ENCODE measurements at places on chromosomes 12 and 14.
A peak's percentile ranks its signal among the peaks of the same experiment; 100 is the strongest.

DNA sequence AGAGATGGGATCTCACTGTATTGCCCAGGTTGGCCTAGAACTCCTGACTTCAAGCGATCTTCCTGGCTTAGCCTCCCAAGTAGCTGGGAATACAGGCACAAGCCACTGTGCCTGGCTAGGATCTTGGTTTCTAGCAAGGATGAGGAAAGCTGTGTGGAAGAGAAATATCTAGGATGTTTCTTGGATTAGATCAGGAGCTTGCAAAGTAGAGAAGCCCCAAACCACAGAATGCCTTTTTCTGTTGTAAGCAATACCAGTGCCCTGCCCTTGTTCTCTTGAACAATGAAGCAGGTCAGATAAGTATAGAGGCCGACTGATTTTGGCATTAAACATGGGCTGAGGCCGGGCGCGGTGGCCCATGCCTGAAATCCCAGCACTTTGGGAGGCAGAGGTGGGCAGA is 44.3 kb upstream of the STRN3 start:
- DNase-seq: no peak

DNA sequence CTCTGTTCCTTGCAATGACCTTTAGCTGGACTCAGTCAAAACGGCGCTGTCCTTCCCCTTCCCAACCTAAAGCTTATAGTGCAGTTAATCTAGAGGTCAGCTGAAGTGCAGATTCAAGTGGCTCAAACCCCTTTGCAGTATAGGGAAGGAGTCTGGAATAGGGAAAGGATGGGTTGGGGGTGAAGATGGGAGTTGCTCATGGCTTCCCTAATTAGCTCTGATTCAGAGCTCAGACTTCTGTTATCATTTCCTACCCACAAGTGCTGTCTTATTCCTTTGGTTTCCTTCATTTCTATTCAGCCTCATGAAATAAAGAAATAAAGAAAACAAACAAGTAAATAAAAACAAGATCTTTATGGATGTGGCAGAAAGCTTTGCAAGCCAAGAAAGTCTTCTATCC is 264.0 kb upstream of the HMGA2 start:
- no peak for DNase-seq

DNA sequence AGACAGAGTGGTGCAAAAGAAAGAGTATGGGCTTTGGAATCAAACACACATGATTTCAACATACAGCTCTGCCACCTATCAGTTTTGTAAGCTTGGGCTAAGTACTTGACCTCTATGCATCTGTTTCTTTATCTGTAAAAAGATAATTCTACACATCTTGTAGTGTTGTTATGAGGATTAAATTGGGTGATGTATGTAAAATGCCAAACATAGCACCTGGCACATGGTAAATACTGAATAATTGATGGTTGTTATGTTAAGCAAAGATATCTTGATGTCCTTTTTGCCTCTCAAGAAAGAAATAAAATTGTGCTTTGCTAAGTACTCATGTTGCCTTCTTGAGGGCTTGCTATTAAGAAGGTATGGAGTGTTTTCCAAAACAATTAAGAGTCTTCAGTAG is 2.3 kb upstream of the CSRP2 start:
- DNase-seq: no peak

- DNase-seq: peak; percentile 81
Observed at GRCh38 chr12:113980537-113981337, 14.6 kb upstream of the RBM19 start.

DNA sequence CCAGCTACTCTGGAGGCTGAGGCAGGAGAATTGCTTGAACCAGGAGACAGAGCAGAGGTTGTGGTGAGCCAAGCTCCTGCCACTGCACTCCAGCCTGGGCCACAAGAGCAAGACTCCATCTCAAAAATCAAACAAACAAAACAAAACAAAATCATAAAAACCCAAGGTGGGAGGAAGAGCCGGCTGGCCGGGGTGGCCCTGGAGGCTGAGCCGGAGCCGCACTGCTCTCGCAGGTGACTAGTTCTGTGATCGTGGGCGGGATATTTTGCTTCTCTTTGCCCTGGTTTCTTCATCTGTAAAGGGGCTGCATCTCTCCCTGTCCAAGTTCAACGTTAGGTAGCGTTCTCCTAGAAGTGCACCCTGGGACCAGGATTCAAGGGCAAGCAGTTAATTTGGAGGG is 73.4 kb downstream of the KIF26A start:
- no peak for DNase-seq

GRCh38 chr12:114344303-114344663 is 61.7 kb downstream of the TBX5 start:
- no peak for DNase-seq

DNA sequence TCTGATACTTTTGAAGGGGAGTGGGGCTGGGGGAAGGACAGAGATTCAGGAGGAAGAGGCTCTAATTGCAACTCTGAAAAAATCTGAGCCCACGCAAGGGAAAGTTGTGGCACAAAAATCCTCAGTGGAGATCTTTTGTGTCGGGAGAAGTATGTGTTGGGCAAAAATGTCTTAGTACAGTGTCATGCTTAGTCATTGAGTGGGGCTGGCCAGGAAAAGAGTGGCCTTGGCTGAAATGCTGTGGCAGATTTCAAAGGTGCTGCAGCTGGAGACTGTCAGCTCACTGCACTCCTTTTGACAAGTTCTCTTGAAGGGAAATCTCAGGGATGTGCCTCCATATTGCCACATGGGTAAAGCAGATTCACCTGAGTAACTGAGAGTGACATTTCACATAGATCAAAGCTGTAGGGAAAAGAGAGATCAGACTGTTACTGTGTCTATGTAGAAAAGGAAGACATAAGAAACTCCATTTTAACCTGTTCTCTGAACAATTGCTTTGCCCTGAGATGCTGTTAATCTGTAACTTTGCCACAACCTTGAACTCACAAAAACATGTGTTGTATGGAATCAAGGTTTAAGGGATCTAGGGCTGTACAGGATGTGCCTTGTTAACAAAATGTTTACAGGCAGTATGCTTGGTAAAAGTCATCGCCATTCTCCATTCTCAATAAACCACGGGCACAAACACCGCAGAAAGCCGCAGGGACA is 36.0 kb upstream of the GLIPR1 start:
- DNase-seq: no peak

GRCh38 chr12:104064031-104064841 is at the start of gene HCFC2:
Gene HCFC2, plus strand, starts transcription at chr12:104064531. Its CDS starts 30 bp downstream, at chr12:104064561.
- DNase-seq: peak; percentile 90

DNA sequence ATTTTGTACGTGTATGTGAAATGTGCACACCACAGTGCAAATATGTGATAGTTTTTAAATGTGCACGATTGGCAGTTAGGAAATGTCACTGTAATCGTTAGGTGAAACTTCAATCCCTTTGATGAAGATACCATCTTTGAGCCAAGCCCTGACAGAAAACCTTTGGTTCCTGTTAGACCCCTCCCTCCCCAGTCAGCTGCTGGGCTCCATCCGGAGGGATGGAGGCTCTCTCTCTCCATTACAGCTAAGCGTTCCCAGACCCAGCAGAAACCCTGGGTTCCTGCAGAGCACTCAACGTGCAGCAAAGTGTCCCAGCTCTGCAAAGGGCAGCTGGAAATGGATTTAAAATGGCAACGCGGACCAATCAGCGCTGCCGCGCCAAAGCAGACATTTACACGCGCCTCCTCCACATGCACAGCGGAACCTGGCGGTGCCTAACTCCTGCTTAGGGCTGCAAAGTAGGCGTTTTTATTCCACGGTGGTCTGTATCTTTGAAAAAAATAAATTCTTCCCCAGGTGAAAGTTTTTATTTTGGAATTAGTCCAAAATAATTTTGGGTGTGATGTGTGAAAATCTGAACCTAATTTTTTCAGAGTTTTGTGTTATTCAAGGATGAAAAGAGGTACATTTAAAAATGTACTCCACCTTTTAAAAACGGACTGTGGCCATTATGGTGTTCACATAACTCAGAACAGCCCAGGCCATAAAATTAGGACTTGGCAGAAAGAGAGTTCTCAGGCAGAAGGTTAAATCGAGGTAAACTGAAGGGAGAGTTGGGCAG is 1.4 kb upstream of the HMGA2 start:
- DNase-seq: no peak

DNA sequence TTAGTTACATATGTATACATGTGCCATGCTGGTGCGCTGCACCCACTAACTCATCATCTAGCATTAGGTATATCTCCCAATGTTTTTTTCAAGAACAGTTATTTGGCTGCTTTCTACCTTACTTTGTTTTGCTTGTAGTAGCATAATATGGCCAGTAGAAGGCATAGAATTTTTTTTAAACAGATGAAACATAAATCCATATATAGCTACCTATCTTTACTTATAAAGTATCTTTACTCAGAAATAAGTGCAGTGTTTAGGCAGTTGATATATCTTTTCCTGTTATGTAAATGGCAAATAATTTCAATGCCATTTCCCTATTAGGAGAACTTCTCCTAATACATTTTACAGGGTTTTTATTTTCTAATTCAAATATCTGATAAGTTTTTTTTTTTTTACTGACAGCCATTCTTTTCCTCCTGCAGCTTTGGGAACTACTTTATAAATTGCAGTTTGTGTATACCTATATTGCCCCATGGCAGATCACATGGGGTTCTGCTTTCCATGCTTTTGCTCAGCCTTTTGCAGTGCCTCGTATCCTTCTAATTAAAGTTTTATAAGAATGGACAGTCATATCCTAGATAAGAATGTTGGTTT is 143.1 kb downstream of the PCNX1 start:
- DNase-seq: no peak

DNA sequence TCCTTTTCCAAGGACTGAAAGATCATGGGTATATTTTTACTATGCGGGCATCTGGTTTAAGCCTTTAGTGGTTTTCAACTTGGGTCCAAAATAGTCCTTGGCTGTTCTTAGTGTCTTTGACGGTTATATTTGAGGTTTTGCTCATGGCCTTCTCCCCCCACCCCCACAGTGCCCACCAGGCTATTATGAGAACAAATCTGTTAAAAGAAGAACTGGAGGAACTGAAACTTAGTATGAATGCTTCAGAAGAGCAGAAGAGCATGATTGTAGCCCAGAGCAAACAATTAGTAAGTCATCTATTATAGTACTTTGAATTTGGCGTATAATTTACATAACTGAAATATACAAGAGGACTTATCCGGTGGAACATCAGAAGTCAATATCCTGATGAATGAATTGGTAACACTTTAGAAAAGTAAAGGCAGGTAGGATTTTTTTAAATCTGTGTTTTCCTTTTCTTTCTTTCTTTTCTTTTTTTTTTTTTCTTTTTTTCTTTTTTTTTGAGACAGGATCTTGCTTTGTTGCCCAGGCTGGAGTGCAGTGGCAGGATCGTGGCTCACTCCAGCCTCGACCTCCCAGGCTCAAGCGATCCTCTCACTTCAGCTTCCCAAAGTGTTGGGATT is 71.8 kb upstream of the BCAT1 start:
- peak; percentile 22 for DNase-seq

DNA sequence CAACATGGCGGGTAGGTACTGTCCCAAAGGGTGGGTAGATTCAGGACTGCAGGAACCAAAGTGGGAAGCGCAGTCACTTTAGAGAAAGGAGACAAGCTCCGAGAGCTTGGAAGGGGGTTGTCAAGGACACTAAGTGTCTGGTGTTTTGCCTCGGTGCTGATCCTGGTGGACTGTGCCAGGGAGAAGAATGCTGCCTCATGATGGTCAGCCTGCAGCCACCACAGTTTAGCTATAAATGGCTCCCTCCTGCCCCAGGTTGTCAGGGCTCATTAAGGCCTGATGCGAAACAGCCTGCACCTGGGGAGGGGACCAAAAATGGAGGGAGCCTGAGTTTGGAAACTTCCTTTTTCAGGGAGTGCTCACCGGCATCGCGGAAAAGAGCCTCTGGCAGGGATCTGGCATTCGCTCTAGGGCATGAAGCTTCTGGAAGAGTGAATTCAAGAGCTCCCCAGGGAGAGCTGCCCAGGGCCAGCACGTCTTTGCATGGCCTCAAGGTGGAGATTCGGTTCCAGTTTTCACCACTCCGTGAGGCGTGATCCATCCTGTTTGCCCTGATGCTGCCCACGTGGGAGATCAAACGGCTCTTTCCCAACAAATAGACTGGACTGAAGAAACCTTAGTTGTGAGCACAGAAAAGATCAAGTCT is 164.0 kb downstream of the FOXN3 start:
- no peak for DNase-seq

DNA sequence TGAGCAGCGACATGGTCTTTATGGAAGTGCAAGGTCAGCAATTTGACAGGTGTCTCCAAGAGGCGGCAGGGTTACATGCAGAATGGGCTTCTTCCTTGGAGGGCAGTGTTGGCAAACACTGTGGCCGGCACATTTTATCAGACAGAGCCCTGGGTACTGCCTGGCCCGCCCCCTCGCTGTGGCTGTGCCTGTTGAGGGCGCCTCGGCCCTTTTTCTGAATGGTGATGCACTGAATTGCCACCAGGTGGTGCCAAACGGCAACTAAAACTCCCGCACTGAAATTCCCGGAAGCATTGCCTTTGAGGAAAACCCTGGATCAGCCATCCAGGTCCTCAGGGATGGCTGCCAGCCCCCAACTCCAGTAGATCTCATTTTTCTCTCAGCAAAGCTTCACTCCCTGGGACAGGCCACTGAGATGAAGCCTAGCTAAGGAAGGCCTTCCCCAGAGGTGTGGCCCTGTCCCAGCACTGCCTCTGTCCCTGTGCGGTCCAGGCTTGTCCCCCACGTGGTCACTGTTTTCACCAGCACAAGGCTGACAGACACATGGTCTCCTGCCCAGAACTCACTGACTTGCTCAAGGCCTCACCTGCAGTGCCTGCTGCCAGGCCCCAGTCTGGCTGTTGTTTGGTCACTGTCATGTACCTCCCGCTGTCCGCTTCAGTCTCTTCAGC is 73.6 kb downstream of the TESC start:
- peak; percentile 62 for DNase-seq

DNA sequence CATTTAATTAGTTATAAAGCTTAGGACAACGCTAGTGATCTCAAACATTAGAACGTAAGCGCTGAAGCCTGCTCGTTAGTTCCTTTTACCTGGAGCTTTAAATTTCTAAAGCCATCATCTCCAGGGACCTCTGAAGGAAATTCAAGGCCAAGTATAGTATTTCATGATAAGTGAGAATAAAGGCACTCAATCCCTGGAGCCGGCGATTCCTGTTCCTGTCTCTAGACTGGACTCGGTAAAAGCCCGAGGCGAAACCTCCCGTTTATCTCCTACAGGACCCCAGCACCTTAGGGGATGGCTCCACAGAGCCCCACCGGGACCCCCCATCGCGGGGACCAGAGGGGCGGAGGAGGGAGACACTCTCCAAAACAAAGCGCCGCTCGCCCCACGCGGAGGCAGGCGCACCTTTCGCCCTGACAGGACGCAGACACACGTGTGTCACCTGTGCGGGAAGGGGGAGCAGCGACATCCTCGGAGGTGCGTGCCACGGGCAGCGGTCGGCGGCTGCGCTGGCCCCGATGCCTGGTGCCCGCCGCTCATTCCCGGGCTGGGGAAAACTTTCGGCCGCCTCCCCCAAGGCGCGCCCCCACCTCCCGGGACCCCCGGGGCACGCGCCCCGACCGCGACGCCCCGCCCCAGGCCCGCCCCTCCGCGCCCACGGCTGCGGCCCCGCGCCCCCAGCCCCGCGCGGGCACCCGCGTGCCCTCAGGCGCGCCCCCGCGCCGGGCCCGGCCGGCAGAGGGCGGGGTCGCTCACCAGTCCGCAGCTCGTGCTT is 678 bp downstream of the RPS6KA5 start:
- DNase-seq: peak; percentile 47

GRCh38 chr14:32087173-32087861 is 10.2 kb downstream of the ARHGAP5 start:
- no peak for DNase-seq

All from pons (tissue), 1 donor.